ENCODE measurements at places on chromosomes 3 and 15.

DNA sequence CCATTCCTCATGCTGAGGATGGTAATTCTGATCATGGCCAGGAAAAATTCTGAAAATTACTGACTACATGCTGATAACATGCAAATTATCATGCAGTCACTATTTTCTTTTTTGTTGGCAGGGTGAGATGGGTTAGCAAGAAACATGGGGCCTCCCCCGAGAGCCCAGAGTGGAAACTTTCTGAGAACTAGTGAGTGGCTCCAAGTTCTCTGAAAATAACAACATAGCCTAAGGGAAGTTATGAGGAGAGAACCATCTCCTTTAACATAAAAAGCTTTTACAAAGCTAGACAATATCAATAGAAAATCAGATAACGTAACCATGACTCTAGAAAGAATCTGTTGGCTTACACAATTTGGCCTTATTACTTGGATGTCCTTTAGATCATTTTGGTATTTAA is 254.2 kb downstream of the PLOD2 start:
- no peak for DNase-seq

- no peak for DNase-seq
These were observed 317.8 kb upstream of the C2CD4B start for GRCh38 chr15:62482785-62483429.

- no peak for DNase-seq
These were observed 43.9 kb downstream of the RPL22L1 start for GRCh38 chr3:170826047-170826446.

- no peak for DNase-seq
These were observed 7.3 kb downstream of the NEK4 start for GRCh38 chr3:52763466-52763865.

DNA sequence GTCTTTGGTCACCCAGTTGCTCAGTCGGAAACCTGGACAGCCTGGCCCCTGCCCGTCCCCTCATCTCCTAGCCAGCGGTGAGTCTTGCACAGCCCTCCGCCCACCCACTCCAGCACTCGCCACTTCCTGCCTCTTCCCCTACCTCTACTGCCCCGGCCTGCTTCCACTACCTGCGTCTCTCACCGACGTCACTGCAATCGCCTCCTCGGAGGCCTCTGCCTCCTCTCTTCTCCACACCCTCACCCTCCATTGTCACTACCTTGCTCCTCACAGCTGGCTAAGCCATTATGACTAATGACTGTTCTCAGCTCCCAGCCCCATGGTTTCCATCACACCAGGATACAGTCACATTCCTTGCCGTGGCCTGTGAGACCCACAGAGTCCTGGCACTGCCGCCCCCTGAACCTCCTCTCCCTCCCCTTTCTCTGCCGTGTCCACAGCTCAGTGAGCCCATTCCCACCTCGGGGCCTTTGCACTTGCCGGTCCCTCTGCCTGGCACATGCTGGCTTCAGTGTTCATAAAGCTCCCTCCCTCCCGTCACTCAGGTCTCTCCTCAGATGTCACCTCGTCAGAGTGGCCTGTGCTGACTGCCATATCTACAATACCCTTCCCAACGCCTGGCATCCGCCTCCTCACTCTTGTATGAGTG is 104.8 kb downstream of the FBLN2 start:
- no peak for DNase-seq

Measured in cortex of kidney (tissue), 1 donor.